Fibroblast of lung (primary cell): ENCODE measurements at places on chromosomes 16 and 17. TPM values are rescaled to one million over a fixed set of nuclear protein-coding genes. Genes with fewer than 3 reads are reported as not detected.

GRCh38 chr17:61247439-61247838 lies 152.2 kb upstream of the TBX2 start:
- H3K4me3 ChIP-seq, result no peak overlapping the region
- no peaks in the 10 kb centered on the region for H3K27me3 ChIP-seq
- no peaks in the 10 kb centered on the region for H3K36me3 ChIP-seq
- DNase-seq, result peak; percentile 95
- H3K27ac ChIP-seq, result no peak overlapping the region
- H3K4me1 ChIP-seq, result peaks cover 22% of the 10 kb centered on the region

GRCh38 chr17:78166416-78166815 lies 2.0 kb upstream of the SYNGR2 start:
- H3K27me3 ChIP-seq, result no peaks in the 10 kb centered on the region
- H3K4me1 ChIP-seq, result no peaks in the 10 kb centered on the region
- DNase-seq, result no peak
- H3K4me3 ChIP-seq, result no peak overlapping the region
- no peak overlapping the region for H3K27ac ChIP-seq
- H3K36me3 ChIP-seq, result no peaks in the 10 kb centered on the region

DNA sequence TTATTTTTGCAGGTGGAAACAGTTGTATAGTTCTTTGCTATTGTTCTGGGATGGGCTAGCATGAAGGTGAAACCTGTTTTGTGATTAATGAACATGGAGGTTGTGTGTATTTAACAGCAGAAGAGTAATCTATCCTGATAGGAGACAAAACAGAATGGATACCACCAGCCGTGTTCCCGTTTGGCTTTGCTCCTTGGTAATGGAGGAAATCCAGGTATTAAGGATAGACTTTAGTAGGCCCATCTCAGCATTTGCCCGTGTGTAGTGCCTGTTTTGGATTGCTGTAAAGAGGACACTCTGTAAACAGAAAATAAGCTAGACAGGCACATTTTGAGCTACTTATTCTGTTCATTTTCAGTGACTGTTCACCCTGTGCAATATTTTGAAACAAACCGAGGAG lies 215.1 kb downstream of the RBFOX1 start:
- no peak for DNase-seq
- no peak overlapping the region for H3K4me3 ChIP-seq
- no peaks in the 10 kb centered on the region for H3K27me3 ChIP-seq
- H3K4me1 ChIP-seq, result no peaks in the 10 kb centered on the region
- no peaks in the 10 kb centered on the region for H3K36me3 ChIP-seq
- H3K27ac ChIP-seq, result no peak overlapping the region

The RHBDF2 gene
- total RNA-seq, result 3.9 and 5.1 TPM in 2 replicates

DNA sequence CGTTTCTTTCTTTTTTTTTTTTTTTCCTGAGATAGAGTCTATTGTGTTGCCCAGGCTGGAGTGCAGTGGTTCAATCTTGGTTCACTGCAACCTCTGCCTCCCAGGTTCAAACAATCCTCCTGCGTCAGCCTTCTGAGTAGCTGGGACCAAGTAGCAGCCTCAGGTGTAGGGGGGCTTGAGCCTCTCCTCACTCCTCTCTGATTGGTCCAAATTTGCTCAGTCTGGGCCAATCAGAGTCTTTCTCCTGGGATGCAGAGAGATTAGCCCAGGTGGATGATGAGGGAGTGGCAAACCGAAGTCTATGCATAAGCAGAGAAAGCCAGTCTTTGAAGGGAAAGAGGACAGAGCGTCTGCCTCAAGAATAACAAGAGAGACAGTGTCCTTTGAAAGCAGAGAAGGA lies 99.0 kb downstream of the BMERB1 start:
- no peak overlapping the region for H3K4me3 ChIP-seq
- no peaks in the 10 kb centered on the region for H3K36me3 ChIP-seq
- DNase-seq, result no peak
- no peaks in the 10 kb centered on the region for H3K4me1 ChIP-seq
- no peaks in the 10 kb centered on the region for H3K27me3 ChIP-seq

The KRT222 gene
- under 0.01 and 0.33 TPM in 2 replicates for total RNA-seq

The SPATA22 gene
- 0.17 and 0.51 TPM in 2 replicates for total RNA-seq

DNA sequence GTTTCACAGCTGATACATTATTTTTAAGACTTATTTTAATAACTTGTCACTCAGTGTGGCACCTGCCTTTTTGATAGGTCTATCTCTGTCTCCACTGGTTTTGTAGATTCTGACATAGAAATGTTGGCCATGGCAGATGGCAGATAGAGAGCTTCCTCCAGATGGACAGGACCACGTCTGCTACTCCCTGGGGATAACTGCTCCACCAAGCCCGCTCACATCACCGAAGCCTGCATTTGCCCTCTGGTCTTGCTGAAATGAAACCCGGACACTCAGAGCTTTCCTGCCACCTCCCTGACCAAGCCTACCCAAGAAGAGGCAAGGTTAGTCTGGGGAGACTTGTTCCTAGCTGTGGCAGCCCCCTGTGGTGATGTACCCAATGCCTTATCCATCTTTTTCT lies 16.4 kb upstream of the HAP1 start:
- no peak for DNase-seq
- no peaks in the 10 kb centered on the region for H3K36me3 ChIP-seq
- no peak overlapping the region for H3K27ac ChIP-seq
- H3K4me3 ChIP-seq, result no peak overlapping the region

The MAPK8IP3 gene
- total RNA-seq, result 24.1 and 36.3 TPM in 2 replicates

DNA sequence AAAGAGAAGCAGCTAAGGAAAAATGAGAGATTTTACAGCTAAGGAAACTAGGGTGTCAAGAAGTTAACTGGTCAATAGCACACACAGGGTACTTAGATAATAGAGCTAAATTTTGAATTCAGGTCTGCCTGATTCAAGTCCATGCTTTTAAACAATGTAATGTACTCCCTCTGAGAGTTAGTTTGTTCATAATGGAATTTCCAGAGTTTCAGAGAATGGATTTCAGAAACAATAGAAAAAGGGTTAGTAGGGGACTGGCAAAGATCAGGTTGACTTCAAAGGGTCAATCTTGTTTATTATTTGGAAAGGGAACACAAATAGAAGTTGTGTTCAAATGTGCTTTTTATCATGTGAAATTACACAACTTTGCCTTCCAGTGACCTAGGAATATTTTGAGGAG lies 17.9 kb downstream of the NSRP1 start:
- no peaks in the 10 kb centered on the region for H3K36me3 ChIP-seq
- no peaks in the 10 kb centered on the region for H3K4me1 ChIP-seq
- no peaks in the 10 kb centered on the region for H3K27me3 ChIP-seq
- H3K4me3 ChIP-seq, result no peak overlapping the region

- H3K4me1 ChIP-seq, result no peaks in the 10 kb centered on the region
- H3K27me3 ChIP-seq, result no peaks in the 10 kb centered on the region
- H3K4me3 ChIP-seq, result no peak overlapping the region
- no peak for DNase-seq
Observed at GRCh38 chr16:49696414-49697101, 159.4 kb downstream of the ZNF423 start.
